ENCODE measurements at places on chromosomes 11 and 22.

DNA sequence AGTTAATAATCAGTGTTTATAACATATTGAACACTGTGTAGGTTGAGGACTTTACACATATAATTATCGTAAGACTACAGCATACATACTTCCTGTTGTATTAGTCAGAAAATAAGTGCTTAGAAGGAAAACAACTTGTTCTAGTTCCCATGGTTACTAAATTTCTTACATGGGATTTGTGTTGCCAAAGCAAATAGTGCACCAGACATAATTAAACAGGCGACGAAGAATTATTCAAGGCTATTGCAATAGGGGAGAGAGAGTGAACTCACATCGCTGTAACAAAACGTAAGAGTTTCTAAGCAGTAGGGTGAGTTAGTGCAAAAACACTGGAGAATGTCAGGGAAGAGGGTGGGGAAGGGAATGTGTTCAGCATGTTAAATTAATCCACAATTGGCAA, 347.8 kb downstream of the CNTN5 start:
- no peak for DNase-seq

GRCh38 chr11:129999407-129999806, 3.2 kb downstream of the PRDM10 start:
- DNase-seq = no peak

DNA sequence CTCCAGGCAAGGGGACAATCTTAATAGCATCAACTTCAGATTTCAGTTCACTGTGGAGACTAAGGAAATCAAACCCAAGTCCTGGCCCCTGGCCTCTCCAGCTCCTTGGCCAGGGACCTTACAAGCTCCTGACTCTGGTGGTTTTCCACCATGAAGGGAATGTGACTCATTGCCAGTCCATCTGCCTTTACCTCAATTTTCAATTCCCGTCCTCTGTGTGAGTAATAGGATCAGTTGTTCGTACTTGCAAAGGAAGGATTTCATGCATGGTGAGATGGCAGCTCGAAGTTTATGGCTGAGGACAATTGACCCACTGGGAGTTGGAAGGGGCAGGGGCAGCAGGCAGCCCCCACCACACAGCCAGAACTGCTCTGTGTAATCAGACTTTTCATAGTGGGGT, 42.5 kb downstream of the INSC start:
- peak; percentile 78 for DNase-seq

DNA sequence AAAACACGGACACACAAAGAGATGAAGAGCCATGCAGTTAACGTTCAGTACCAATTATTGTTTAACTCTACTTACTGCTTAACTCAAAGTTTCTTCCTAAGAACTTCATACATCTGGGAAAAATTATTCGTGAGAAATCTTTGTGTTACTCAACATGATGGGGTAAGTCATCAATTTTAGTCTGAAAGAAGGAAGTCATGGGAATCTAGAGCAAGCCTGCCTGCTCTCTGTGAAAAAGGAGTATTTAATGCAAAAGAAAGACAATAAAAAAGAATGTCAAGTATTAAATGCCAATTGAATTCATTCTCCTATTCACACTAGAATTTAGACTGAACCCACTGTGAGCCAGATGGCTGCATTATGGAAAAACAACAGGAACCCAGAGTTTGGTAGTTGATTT, 16.0 kb downstream of the TMEM123 start:
- DNase-seq = peak; percentile 74

GRCh38 chr22:44693756-44694155, 8.2 kb upstream of the PRR5 start:
- DNase-seq = no peak

- DNase-seq = peak; percentile 95
Measured at GRCh38 chr11:128453444-128454336, 133.7 kb downstream of the ETS1 start.

GRCh38 chr11:72245263-72245816, 1.4 kb upstream of the PHOX2A start:
- DNase-seq = no peak

DNA sequence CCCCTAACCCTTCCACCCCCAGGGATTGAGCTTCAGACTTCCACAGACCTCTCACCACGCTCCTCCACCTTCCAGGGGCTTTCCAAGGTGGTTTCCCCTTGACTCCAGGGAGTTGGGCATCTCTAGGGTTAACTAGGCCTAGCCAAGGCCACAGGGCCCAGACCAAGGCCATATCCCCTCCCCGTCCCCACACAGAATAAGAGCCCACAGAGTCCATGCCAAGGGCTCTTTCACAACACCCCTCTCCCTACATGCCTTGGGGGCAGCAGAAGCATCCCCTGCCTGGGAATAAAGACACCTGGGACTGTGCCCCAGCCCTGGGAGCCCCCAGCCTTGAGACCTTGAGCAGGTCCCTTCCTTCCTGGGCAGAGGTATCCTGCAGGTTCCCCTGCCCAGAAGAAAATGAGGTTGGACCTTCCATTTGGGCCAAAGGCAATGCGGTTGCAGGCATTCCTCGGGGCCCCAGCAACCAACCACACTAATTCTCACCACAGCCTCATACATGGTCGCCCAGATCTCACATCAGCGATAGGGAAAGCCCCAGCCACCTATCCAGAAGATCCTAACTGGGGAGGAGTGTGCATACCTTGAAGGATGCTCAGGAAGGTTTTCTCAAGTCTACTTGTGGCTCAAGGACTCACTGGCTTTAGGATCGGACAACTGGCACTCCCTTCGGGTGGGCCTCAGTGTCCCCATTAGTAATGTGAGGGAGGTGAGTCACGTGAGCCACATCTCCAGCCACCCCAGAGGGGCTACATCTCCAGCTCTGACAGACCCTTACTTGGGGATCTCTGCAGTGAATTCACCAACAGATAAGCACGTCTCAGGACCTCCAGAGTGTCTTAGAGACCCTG, 1.7 kb downstream of the GDPD5 start:
- DNase-seq = no peak

GRCh38 chr11:123521001-123521400, 90.9 kb downstream of the GRAMD1B start:
- no peak for DNase-seq

- no peak for DNase-seq
Measured at GRCh38 chr22:46017166-46017565, 40.2 kb upstream of the WNT7B start.

GRCh38 chr11:44311339-44312261, 1.7 kb upstream of the ALX4 start:
- no peak for DNase-seq

DNA sequence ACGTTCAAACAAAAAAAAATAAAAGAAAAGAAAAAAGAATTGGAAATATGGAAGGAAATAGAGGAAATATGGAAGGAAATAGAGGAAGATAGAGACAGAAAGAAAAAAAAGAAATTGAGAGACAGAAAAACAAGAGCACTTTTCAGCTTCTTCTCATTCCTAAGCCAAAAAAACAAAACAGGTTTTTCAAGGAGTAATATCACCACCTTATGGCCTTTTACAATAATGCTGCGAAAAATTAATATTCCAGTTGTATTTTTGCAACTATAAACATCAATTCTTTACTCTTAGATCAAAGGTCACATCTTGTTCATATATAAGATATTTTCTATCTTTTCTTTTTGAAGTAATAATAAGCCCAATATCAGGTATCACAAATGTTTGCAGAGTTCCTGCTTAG, 328.3 kb downstream of the FAT3 start:
- no peak for DNase-seq

DNA sequence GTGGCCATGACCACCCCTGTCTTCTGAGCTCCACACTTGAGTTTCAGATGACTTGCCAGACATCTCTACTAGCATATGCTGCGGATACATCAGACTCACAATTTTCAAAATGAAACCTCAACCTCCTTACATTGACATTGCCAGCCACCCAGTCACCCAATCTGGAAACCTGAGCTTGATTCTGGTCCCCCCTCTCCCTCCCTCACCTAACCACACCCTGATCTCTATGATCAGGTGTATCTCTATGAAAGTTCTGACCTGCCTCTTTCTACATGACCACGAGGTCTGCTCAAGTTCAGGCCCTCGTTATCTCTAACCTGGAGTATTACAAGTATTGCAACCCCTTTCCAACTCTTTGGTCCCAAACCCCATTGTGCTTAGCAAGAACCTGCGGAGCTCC, 254.1 kb downstream of the KIRREL3 start:
- no peak for DNase-seq

- no peak for DNase-seq
Measured at GRCh38 chr11:115911613-115912346, 407.6 kb upstream of the CADM1 start.

Data from AG09309 (cell line).